Right atrium auricular region (tissue), 2 donors: ENCODE measurements at places on chromosomes 2 and 18. TPM values are rescaled to one million over a fixed set of nuclear protein-coding genes. Genes with fewer than 3 reads are reported as not detected.

DNA sequence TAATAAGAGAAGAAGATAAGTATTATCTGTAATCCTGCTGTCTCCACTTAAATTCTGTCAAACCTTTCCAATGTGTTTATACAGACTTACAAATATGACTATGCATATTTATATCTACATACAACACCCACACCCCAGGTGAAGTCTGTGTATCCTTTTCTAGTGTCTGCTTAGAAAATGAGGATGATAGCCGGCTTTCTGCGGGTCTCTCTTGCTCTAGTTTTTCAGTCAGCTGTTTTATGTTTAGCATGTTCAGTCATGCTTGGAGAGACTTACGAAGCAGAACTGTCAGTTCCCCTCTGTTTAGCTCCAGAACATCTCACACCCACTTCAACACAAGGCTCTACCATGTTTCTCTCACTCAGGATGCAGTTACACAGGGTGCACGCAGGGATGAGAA lies 137.3 kb upstream of the NFATC1 start:
- no peak for DNase-seq

DNA sequence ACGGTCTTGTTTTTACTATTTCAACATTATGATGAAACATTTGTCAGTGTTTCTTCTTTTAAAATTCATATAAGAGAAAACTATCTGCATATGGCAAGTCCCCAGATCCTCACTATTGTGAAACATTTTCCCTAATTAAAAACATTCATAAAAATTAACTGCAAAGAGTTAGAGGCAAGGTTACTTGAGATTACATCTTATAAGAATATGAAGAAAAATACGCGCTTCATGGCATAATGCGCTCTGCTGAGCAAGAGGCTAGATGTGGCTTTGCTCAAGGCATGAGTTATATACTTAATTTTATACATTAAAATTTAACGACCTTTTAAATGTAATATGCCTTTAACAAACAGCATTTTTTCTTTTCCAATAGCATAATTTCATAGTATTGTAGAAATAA lies 166.4 kb upstream of the RPRM start:
- no peak for DNase-seq

- DNase-seq: no peak
These were observed 179.6 kb downstream of the BARD1 start for GRCh38 chr2:214629875-214630274.

DNA sequence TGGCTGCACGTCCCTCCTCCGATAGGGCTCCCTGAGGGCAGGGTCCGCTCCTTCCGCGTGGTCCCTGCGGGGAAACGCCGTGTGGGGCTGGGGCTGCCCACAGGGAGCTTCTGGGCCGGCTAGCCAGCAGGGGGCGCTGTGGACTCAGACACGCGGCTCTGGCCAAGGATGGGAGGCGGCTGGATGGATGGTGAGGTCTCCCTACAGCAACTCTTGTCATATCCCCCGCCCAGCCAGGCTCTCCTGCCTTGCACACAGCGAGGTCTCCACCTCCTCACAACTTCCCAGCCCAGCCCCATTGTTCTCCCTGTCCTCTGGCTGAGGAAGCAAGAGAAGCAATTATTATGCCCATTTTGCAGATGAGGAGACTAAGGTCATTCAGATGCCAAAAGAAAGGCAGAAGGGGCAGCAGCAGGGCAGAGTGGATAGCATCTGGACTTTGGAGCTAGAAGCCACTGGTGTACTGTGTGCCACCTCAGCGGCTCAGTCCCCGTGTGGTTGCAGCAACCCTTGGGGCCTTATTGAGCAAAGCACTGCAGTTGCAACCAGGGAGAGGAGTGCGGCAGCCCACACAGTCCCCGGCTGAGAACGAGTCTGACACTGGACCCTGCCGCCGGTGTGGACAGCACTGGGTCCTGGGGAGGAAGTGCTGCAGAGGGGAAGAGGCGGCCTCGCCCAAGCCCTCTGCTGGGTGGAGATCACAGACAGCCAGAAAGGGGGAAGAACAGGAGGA lies 99.0 kb downstream of the ZFP36L2 start:
- no peak for DNase-seq

- DNase-seq: no peak
These were observed 15.1 kb upstream of the RHOB start for GRCh38 chr2:20431772-20432171.

- DNase-seq: no peak
These were observed 1224.8 kb upstream of the ZEB2 start for GRCh38 chr2:145744541-145745386.

GRCh38 chr2:173417802-173418201 lies 63.1 kb downstream of the CDCA7 start:
- DNase-seq: no peak

DNA sequence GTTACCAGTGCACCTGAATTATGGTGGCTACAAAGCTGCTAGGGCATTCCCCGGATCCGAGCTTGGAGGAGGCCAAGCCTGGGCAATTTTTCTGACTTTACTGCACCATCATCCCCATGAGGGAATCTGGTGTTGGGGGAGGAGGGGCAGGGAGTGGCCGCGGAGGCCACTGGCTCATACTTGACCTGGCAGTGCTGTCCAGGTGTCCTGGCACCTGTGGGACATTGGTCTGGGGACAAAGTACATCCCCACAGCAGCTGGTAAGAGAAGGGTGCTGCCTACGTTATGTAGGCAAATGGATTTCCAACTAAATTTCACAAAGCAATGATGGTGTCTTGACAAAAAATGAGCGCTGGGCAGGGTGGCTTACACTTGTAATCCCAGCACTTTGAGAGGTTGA lies 48.3 kb downstream of the KLHL29 start:
- DNase-seq: no peak

GRCh38 chr2:3522961-3523421 lies 3.7 kb upstream of the ADI1 start:
- DNase-seq: peak; percentile 60

DNA sequence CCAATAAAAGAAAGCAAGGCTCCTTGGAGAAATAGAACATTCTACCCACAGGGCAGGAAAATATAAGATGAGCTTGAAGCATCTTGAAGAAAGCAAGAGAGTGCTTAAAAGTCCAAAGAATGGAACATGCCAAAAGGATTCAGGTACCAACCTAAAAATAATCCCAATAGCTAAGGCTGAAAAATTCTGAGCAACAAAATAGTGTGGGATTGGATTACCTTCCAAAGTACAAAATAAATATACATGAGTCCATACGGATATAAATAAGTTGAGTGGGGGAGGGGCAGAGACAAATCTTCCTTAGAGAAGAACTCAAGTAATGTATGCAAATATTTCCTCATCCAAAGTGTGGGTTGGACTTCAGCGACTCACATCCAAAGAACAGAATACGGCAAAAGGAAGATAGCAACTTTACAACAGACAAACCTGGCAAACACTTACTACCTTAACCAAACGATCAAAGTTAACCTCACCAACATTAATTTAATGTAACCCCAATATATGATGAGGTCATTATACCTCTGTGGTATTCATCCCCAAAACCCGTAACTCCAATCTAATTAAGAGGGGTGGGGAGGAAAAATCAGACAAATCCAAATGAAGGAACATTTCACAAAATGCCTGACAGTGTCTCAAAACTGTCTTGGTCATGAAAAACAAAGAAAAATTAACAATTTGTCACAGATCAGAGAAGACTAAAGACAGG lies 26.9 kb downstream of the MEMO1 start:
- DNase-seq: no peak

- DNase-seq: no peak
These were observed 5.5 kb upstream of the MSH6 start for GRCh38 chr2:47777277-47777937.

GRCh38 chr2:199707593-199708185 lies 143.3 kb downstream of the FTCDNL1 start:
- DNase-seq: no peak

DNA sequence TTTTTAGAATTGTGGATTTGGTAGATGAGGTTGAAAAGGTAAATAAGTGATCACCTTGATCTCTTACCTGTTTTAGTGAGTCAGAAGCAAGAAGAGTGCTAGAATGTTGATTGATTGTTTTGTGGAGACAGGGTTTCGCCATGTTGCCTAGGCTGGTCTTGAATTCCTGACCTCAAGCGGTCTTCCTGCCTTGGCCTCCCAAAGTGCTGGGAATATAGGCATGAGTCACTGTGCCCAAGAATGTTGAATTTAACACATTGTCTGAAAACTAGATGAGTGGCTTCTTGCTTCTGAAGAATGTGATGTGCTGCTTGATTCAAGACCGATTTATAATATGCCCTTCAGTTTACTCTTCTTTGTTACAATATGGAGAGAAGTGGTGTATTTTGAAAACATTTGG lies 121.3 kb downstream of the FMNL2 start:
- DNase-seq: no peak

DNA sequence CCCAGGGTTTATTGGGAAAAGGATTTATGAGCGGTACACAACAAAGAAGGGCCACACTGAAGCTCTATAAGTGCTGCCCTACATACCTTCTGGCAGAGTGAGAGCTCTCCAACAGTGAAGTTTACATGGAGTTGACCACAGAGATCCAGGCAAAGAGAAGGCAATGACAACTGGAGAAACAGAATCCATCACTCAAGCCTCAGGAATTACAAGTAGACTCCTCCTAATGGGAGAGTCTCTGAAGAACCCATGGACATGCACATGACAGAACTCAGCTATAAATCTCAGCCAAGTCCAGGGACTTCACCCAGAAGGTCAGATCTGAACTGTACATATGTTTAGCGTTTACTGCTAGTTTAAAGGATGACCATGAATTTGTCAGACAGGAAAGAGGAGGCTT lies 164.7 kb downstream of the DNAH7 start:
- DNase-seq: no peak

DNA sequence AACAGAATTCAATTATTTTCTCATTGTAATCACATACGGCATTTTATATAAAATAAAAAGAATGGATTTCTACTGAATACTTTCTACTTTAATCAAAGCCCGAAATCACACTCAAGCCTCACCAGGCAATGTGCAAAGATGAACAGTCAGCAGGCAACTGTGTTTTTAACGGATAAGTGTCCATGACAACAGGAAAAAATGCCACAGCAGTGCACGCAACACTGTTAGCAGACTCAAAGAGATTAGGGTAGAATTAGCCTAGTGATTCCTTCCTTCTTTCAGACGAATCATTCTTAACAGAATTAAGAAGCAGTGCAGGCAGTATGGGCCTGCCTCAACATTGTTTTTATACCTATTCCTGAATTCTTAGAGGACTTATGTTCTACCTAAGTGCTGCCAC lies 135.6 kb downstream of the CDH2 start:
- DNase-seq: no peak

- no peak for DNase-seq
These were observed 71.2 kb downstream of the CERKL start for GRCh38 chr2:181585732-181586131.

DNA sequence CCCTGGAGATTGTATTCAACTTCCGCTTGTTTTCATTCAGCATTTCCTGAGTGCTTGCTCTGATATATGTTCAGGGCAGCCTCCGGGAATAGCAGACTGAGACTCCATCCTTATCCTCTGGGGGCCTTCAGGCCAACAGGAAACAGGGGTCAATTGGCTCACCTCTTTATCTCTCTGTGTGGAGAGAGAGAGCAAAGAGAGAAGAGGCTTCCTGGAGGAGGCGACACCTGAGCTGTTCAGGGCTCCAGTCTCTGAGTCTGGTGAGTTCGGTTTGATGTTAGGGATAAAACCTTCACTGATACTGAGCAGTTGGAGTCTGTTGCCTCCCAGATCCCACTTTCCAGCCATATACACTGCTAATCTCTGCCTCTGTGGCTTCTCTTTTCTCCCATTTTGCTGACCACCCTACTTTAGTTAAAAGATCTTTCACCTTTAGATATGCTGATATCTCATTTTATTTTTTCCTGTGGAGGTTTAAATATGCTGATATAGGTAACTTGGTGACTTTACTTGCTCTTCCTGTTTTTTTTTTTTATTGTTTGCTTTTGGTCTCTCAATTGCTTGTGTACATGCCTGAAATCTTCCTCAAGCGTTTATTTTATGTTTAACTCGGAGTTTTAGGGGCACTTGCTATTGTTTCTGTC lies 56.9 kb downstream of the KCNS3 start:
- DNase-seq: no peak

- DNase-seq: no peak
These were observed 48.2 kb upstream of the PPM1B start for GRCh38 chr2:44120428-44120827.

DNA sequence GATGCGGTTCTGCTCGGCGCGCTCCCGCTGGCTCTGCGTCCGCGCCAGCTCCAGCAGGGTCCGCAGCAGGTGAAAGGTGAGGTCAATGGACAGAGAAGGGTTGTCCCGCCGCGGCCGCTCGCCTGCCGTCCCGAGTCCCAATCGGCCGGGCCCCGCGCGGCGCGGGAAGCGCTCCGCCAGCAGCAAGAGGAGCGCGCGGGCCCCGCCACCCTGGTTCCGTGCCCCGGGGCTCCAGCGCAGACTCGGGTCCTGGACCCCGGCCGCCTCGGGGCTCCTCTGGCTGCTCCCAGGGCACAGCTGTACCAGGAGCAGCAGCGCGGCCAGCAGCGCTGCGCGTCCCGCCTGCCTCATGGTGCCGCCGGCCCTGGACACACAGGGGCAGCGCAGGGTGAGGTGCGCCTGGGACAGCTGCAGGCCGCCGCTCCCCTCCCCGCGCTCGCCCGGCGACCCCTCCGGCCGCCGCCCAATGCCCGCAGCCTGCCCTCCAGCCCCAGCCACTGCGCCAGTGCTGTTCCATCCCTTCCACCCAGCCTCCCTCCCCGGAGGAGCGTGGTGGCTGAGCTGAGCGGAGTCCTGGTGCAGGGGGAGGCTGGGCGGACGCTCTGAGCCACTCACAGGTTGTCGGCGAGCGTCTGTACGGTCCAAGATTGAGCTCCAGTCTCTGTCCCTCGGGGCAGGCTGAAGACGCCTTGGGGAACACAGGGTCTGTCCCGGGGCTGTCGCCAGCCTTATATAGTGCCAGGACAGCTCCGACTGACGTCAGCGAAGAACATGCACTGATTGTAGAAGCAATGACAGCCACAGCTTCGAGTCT lies 493 bp downstream of the UCN start:
- DNase-seq: no peak

Gene DNAH6
- 0.30 TPM for total RNA-seq

Gene BARD1
- total RNA-seq: 13.5 TPM

Gene MARCO
- total RNA-seq: 34.1 TPM

Gene RESP18
- not detected for total RNA-seq

Gene GRB14
- total RNA-seq: 15.5 TPM

Gene AFF3
- 10.8 TPM for total RNA-seq

Gene IFIH1
- total RNA-seq: 6.6 TPM

Gene SERPINB2
- 0.94 TPM for total RNA-seq

Gene AP1S3
- total RNA-seq: 3.5 TPM

Gene CCDC121
- total RNA-seq: 3.6 TPM

Gene KIAA2012
- not detected for total RNA-seq

Gene CNDP1
- total RNA-seq: not detected

Gene RAB6D
- total RNA-seq: not detected
